ENCODE measurements at places on chromosomes 7 and 10. TPM values are rescaled to one million over a fixed set of nuclear protein-coding genes. Genes with fewer than 3 reads are reported as not detected.

Gene VPS26A
- total RNA-seq = 43.6 TPM

Gene WDFY4
- not detected for total RNA-seq

DNA sequence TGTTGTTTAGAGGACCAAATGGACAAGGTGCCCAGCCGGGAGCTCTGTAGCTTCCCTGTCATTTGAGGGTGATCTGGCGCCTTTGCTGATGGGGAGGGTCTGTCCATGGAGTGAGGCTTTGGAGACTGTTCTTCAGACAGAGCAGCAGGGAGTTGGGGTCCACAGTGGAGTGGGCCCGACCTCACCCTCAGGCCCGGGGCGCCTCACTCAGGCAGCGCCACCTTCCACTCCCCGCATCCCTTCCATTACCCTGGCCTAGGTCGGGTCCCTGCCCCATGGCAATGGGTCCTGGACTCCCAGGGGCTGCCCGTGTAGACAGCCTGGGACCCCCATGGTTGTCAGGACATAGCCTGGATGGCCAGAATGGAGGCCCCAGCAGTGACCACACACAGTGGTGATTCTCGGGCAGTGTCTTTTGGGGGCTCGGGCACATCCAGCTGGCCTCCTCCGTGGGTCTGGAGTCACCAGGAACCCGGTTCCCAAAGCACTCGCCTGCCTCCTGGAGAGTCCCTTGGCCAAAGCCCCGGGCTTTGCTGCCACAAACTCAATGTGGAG lies 38.5 kb downstream of the TCERG1L start:
- no peak for DNase-seq

Gene FXYD4
- not detected for total RNA-seq

Gene CPN1
- 0.61 TPM for total RNA-seq

GRCh38 chr7:115340828-115341227 lies 418.9 kb downstream of the MDFIC start:
- no peak for DNase-seq

DNA sequence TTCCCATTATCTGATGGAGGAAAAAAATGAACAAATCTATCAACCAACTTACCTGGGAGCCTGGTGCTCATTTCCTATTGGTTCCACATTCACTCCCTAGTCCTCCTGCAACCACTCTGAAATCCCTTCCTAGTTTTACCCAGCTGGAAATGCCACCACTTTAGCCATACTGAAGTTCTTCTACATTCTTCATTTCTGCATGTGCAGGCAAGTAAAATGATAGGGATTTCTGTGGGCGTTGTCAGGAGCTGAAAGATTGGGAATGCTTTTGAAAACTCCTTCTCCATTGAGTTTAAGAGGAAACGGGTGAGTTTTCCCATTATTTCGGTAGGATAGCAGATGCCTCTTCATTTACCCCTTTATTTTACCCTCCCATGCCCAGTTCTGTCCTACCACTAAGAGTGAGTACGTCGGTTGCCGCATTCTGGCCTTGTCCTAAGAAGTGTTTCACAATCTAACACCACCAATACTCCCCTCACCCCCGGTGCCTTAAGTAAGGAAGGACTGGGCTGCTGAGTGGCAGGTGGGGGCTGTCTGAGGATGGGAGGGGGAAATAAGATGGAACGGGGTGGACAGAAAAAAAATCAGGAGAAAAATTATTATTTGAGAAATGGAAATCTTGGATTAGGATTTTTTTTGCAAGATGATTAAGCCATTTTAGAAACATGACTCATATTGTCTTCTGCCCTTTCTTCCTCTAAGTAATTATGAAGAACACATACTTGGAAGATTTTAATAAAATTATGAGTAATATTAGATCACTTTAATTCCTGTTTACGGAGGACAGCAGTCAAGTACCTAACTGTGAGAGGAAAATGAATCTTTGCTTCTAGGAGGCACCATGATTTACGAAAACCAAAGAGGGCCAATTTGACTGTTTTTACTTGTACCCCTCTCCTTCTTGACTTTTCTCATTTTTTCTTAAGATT lies 13.2 kb upstream of the TAS2R60 start:
- DNase-seq = no peak

DNA sequence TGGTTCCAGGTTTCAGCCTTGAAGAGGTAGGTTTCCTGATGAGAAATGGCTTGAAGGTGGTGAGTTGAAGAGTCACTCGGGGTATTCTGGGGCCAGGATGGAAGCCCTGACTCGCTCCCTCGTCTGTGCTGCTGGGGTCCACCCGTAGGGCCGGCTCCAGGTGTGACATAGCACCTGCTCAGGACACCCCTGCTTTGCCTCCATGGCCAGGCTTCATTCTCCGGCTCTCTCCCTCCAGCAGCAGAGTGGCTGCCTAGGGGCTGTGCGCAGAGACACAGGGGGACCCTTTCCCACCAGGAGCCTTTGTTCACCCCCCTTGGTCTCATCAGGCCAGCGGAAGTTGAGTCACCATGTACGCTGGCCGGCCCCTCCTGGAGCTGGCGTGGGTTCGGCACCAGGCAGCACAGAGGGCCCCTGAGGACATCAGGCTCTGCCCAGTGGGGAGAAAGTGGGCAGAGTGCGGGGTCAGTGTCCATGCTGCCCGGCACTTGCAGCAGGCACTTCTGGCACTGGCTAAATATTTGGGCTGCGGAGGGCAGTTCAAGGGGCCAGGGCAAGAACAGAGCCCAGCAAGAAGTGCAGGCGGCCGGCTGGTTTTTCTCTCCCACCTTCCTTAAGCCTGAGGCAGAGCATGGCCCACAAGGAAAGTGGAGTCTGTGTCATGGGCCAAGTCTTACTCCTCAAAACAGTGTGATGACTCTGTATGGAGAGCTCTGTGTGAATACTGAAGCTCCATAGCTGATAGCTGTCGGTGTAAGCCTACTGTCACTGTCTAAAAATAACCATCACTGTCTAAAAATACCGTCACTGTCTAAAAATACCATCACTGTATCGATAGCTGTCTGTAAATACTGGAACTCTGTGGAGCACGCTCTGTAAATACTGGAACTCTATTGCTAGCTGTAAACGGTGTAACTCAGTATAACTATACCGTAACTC lies 3.7 kb upstream of the PRKAR1B start:
- DNase-seq = no peak

DNA sequence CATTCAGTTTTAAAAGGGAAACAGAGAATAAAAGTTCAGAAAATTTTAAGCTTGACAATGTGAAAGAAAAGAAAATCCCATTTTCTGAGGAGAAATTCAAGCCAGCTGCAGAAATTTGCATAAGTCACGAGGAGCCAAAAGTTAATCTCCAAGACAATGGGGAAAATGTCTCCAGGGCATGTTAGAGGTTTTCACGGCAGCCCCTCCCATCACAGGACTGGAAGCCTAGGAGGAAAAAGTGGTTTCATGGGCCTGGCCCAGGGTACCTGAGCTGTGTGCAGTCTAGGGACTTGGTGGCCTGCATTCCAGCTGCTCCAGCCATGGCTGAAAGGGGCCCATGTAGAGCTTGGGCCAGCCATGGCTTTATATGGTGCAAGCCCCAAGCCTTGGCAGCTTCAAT lies 59.6 kb upstream of the NXPH1 start:
- no peak for DNase-seq

- no peak for DNase-seq
Observed at GRCh38 chr10:23535381-23535780, 96.5 kb downstream of the OTUD1 start.

- DNase-seq = no peak
Observed at GRCh38 chr7:149333321-149333717, 71.3 kb downstream of the ZNF783 start.

DNA sequence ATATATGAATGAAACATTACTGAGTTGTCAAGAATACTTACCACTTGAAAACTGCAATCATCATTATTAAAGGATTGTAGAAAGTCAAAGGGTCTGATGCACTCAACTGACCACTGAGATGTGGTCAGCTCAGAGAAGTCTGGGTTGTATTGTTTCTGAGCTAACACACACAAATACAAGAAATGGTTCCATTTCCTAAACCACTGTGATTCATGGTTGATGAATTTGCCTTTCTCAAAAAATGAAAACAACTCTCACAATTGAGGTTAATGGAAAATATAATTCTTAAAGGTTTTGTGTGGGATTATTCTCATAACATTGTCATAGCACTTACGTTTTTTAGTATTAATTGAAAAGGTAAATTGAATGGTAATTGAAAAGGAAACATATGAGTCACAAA lies 45.6 kb upstream of the TAS2R16 start:
- DNase-seq = no peak

- no peak for DNase-seq
Observed at GRCh38 chr10:129099486-129099885, 367.6 kb upstream of the MGMT start.

Gene UCN3
- total RNA-seq = not detected

DNA sequence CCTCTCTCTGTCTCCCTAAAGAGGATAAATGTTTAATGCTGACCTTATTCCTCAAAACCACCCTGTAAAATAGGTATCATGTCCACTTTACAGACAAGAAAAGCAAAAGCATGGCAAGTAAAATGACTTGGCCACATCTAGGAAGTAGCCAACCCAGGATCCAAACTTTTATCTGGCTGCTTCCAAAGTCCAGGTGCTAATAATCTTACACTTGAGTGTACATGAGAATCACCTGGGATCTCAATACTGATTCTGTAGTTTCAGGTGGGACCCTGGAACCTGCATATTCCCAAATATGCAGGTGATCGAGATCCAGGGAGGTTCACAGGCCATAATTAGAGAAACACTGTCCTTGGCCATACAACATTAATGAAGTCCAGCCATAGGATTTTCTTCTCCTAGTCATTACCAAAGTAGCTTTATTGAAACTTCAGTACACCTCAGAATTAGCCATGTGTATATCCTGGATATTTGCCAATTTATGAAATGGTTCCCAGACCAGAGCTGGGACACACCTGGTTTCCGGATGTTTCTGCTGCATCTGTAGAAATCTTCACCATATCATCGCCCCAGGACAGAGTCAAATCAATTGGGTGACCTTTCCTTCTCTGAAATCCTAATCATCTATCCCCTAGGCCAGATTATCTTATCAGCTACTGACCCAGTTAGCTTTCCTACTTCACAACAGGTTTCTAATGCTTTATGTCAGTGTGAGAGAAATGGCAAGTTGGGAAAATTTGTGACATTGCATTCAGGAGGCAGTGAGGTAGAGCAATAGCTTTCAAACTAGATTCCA lies 119.1 kb upstream of the KMT2E start:
- no peak for DNase-seq

DNA sequence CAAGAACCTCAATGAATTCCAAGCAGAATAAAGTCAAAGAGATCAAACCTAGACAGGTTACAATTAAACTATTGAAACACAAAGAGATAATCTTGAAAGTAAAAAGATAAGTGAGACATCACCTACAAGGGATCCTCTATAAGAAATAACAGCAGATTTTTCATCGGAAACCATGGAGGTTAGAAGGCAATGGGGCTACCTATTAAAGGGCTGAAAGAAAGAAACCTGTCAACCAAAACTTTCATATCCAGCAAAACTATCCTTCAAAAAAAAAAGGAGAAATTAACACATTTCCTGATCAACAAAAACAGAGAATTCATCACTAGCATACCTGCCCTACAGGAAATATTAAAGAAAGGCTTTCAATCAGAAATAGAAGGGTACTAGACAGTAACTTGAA lies 244.9 kb downstream of the ARHGAP12 start:
- DNase-seq = no peak

Gene SPDYE18
- total RNA-seq = not detected

- no peak for DNase-seq
Observed at GRCh38 chr10:79226391-79227245, 120.7 kb upstream of the PPIF start.

Gene CRYGN
- total RNA-seq = 3.9 TPM

- DNase-seq = peak; percentile 90
Observed at GRCh38 chr7:51080622-51081269, 235.9 kb downstream of the COBL start.

- peak; percentile 61 for DNase-seq
Observed at GRCh38 chr10:70891627-70892026, 3.3 kb upstream of the PCBD1 start.

DNA sequence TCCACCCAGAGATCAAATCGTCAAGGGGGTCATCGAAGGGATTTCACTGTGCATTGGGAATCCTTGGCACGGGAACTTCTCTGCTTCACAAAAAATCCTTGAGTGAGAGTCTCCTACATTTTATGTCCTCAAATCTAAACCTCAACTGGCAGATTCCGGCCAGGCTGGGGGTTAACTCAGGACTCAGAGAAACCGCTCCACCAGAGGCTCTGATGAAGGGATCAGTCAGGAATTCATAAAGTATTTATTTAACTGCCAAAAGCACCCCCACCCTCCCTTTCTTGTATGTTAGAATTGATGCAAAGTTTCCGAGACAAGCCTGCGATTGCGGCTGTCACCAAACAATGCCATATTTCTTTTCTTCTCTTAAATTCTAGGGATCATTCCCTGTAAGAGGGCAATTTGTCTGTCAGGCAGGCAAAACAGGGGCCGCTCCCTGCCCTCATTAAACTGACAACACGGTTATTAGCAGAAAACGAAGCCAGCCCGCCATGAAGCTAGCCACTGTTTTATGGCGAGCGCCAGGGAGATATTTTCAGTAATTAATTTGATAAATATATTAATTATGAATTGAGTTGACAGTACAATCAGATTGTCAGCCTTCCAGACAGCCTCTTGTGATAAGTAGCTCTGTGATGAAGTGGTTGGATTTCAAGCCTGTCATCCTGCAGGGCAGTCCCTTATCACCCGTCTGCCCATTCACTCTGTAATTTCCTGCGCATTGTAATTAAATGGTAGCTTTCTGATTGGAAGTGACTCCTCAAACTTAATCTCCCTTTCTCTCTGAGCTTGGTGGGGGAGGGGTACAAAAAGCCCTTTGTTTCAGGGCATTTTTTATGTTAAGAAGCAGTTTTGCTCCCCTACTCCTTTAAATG lies 153.0 kb upstream of the GPR26 start:
- DNase-seq = no peak

Gene ANXA8L1
- total RNA-seq = not detected

GRCh38 chr7:26461518-26461917 lies 169.9 kb downstream of the SNX10 start:
- no peak for DNase-seq

- DNase-seq = no peak
Observed at GRCh38 chr7:106252568-106252967, 32.2 kb downstream of the NAMPT start.

- no peak for DNase-seq
Observed at GRCh38 chr10:71516890-71517289, 120.2 kb downstream of the CDH23 start.

DNA sequence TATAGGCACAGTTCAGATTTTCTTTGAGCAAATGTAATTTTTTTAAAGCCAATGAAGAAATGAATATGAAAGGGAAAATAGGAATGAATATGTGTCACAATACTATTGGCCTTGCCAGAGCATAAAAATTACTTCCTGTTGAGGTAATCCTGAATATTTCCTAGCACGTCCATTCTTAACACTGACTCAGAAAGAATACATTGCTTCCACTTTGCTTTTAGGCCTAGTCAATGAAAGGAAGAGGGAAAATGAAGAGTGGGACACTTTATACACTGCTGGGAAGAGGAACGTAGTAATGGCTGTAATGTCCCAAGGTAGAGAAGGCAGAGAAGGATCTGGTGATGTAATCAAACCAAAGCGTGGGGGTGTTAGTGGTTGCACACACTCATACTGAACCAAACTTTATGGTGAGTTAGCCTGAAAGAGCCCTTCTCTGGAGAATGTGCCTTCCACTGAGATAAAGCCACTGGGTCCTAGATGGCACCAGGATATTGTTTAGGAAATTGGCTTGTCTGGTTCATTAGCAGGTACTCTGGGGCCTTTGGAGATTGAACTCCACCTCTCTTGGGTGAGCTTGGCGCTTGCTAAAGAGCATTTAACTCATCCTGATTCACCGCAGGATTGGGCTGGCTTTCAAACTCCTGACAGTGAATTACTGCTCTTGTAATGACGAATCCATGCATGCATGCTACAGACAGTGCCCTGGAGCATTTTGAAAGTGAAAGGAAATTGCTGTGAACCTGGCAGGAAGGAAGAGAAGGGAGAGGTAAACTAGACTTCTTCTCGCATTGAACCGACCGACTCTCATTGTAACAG lies 254.9 kb downstream of the KIAA1217 start:
- DNase-seq = no peak
